ENCODE measurements at places on chromosomes 3 and 15. TPM values are rescaled to one million over a fixed set of nuclear protein-coding genes. Genes with fewer than 3 reads are reported as not detected.

Gene SAMMSON
- total RNA-seq: 0.21 TPM

DNA sequence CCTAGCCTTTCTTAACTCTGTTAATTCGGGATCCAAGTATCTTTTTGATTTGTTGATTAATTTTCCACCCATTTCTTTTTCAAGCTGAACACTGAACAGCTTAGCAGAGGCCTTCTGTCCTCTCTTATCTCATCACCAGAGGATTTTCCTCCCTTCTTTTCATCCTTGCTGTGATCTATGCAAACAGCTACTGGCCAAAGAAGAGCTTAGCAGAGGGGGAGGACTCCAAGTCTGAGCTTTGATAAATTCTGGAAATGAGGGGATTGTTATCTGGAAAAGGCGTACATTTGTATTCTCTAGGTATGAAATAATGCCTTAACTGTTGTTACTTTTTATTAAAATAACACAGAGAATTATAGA, 13.4 kb downstream of the DZIP3 start:
- H3K27ac ChIP-seq: no peak overlapping the region
- H3K27me3 ChIP-seq: no peaks in the 10 kb centered on the region
- no peaks in the 10 kb centered on the region for H3K4me1 ChIP-seq
- DNase-seq: no peak
- no peak overlapping the region for H3K4me3 ChIP-seq
- no peaks in the 10 kb centered on the region for H3K36me3 ChIP-seq

DNA sequence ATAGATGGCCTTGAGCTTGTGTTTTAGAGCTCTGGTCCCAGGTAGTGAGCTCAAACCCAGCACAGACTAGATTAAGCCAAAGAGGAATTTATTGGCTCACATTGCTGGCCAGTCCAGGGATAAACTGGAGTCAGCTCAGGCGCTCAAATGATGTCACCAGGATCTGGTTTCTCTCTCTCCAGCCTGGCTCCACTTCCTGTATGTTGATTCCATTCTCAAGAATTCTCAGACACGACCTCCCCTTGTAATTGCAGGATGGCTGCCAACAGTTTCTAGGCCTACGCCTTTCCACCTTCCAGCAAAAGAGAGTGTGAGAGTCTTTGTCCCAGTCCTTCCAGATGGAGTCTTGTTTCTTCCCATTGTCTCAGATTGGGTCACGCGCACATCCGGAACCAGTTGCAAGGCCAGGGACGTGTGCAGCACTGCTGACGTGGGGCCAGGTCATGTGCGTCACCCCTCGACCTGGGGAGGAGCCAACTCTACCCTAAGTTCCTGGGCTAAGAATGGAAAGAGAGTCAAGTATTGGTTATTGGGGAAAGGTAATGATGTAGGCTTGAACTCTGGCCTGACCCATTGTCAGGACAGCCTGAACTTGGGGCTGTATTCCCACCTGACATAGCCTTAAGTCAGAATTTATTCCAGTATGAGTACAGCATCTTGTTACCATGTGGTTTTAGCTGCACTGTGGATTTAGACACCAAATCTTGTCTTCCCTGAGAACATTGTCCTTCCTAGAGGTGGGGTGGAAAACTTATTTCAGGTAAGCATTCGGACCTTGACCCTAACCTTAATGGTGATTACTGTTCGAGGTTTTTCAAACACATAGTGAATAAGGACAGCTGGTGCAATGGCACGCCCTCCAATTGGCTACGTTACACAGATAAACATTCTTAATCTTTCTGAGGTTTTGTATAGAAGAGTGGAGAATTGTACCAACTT, 31.6 kb downstream of the CACNA1D start:
- H3K36me3 ChIP-seq: no peaks in the 10 kb centered on the region
- H3K27ac ChIP-seq: peak overlapping the region; percentile 72

- DNase-seq: no peak
- H3K4me3 ChIP-seq: no peak overlapping the region
- H3K27me3 ChIP-seq: no peaks in the 10 kb centered on the region
- no peaks in the 10 kb centered on the region for H3K36me3 ChIP-seq
- no peak overlapping the region for H3K27ac ChIP-seq
These were observed 87.9 kb downstream of the STT3B start for GRCh38 chr3:31620656-31621055.

DNA sequence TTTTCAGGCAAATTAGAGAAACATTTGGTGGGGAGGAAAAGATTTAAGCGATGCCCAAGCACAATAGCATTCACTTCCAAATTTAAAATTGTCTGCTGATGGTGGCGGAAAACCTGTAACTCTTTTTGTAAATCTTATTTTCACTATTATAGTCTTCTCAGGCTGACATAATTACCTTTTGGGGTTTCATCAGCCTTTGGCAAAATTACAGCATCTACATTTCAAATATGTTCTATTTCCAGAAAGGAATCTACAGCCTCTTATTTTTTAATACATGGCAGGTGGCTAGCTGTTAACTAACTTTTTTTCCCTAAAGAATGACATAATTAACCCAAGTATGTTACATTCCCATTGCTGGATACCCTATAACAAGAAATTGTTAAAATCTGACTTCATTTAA, 391.5 kb upstream of the CCDC54 start:
- H3K36me3 ChIP-seq: no peaks in the 10 kb centered on the region
- H3K4me3 ChIP-seq: no peak overlapping the region
- no peaks in the 10 kb centered on the region for H3K4me1 ChIP-seq

Gene ITGA11
- total RNA-seq: 106 TPM

Gene SLITRK3
- total RNA-seq: 30.8 TPM

Gene B2M
- 2,691 TPM for total RNA-seq

DNA sequence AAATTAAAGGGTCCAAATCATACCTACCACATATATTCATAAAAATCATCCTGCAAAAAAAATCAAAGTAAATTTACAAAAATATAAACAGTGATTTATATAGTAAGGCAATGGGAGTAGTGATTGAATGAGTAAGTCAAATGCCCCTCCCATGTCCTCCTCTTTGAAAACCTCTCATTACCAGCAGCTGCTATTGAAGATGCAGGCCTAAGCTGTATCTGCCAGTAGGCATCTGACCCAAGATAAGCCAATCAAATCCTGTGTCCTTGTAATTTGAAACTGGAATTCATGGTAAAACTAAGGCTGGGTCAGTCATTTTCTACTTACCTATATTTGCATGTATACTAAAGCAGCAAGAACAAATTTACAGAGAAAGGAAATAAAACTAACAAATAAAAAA, 60.4 kb upstream of the POU1F1 start:
- DNase-seq: no peak
- H3K4me3 ChIP-seq: no peak overlapping the region
- H3K4me1 ChIP-seq: no peaks in the 10 kb centered on the region

GRCh38 chr3:66115858-66116654, 77.3 kb upstream of the MAGI1 start:
- H3K4me1 ChIP-seq: no peaks in the 10 kb centered on the region
- DNase-seq: peak; percentile 42
- no peak overlapping the region for H3K4me3 ChIP-seq
- no peaks in the 10 kb centered on the region for H3K27me3 ChIP-seq

DNA sequence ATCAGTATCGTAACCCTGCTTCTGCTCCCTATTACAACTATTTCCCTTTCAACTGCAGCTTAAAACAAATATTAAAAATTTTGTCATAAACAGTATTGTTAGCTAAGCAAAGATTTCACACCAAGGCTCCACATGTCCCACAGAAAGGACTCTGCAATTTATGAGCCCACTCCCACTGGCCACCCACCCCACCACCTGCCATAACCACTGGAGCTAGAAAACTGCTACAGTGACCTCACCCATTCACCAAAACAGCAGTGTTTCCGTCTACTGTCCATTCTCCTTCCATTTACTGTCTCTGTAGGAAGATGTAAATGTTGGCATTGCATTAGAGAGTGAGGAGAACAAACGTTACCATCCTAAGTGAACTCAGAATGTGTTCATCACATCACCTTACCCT, 150.9 kb downstream of the IMPG2 start:
- no peaks in the 10 kb centered on the region for H3K27me3 ChIP-seq
- no peaks in the 10 kb centered on the region for H3K36me3 ChIP-seq
- H3K4me1 ChIP-seq: no peaks in the 10 kb centered on the region

Gene TMEM207
- total RNA-seq: not detected

DNA sequence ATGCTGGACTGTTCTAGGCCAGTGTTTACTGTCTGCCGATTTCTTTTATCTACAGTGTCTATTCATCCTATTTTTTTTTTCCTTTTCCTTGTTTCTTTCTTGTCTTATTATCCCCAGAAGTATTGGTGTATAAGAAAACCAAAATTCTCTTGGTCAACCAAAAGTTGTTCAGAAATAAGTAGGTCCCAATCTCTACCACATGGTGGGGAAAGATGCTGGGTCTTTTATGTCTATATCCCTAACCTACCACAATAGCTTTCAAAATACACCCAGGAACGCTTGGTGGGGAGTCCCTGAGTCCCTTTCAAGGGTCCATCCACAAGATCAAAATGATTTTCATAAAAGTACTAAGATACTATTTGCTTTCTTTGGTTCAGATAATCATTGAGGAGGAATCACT, 225.6 kb downstream of the CLSTN2 start:
- DNase-seq: no peak
- no peaks in the 10 kb centered on the region for H3K4me1 ChIP-seq
- H3K4me3 ChIP-seq: no peak overlapping the region

- no peaks in the 10 kb centered on the region for H3K4me1 ChIP-seq
- H3K36me3 ChIP-seq: no peaks in the 10 kb centered on the region
- no peak overlapping the region for H3K4me3 ChIP-seq
- H3K27ac ChIP-seq: no peak overlapping the region
- H3K27me3 ChIP-seq: no peaks in the 10 kb centered on the region
These were observed 104.5 kb downstream of the RARB start for GRCh38 chr3:25532431-25533162.

Gene SLC2A2
- not detected for total RNA-seq

DNA sequence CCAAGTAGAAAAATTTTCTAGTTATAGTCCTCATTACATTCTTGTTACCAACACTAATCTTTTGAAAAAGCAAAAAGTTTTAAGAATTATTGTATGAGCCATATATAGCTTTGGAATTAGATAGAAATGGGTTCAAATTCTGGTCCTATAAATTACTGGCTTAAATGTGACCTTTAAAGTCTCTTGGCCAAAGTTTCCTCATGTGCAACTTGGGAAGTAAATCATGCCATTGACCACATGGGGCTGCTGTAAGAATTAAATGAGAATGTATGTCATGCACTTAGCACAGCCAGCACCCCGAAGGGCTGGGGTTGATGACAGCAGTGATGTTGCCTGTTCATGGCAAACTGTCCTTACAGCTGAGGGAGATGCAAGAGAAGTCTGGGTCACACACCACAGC, 108.3 kb downstream of the TOP2B start:
- no peak overlapping the region for H3K4me3 ChIP-seq
- no peak overlapping the region for H3K27ac ChIP-seq
- H3K27me3 ChIP-seq: no peaks in the 10 kb centered on the region
- DNase-seq: no peak
- peaks cover 8% of the 10 kb centered on the region for H3K4me1 ChIP-seq

Gene NR2F2
- 65.9 TPM for total RNA-seq

DNA sequence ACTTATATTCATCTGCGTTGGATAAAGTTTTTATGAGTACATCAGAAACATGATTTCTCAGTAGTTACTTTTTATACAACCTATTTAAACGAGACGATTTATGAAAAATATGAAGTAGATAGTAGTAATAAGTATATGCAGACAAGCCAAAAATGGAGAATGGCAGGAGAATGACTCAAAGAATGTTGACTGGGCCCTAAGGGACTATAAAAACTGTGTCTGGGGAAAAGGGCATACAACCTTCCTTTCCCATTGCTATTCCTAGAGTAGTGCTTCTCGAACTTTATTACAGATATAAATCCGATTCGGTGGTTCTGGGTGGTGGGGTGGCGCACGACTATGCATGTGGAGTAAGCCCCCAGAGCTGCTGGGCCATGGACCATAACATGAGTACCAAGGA, 558.5 kb downstream of the FOXP1 start:
- H3K27ac ChIP-seq: no peak overlapping the region
- H3K36me3 ChIP-seq: no peaks in the 10 kb centered on the region
- H3K27me3 ChIP-seq: no peaks in the 10 kb centered on the region
- DNase-seq: no peak

DNA sequence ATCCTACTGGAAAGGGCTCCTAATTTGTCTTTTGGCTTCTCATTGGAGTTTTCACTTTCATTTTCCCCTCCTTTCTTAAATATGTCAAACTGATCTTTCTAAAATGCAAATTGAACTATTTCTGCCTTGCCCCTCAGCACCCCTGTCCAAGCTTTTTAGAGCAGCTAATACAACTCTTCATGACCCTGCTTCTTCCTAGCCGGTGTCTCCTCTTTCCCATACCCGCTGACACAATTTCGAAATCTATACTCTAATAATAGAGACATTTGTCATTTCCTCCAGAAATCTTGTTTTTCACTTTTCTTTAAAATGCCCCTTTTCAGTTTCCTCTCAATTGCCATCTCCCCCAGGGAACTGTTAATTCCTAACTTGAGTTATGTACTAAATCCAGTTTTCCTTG, 2.9 kb upstream of the EPHA3 start:
- DNase-seq: no peak
- H3K4me1 ChIP-seq: no peaks in the 10 kb centered on the region
- H3K27me3 ChIP-seq: peaks cover 9% of the 10 kb centered on the region
- H3K4me3 ChIP-seq: no peak overlapping the region
- H3K36me3 ChIP-seq: no peaks in the 10 kb centered on the region

DNA sequence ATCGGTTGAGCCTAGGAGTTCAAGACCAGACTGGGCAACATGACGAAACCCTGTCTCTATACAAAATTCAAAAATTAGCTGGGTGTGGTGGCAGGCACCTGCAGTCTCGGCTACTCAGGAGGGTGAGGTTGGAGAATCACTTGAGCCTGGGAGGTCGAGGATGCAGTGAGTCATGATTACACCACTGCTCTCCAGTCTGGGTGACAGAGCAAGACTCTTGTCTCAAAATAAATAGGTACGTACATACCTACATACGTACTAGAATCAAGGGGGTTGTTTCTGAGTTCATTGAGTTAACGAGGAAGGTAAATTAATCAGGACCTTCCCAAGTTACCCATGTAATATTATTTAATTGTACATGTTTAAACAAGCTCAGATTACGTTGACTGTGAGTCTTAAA, 97.5 kb downstream of the CHL1 start:
- H3K27ac ChIP-seq: no peak overlapping the region
- no peaks in the 10 kb centered on the region for H3K27me3 ChIP-seq
- no peak overlapping the region for H3K4me3 ChIP-seq
- DNase-seq: no peak
- H3K4me1 ChIP-seq: no peaks in the 10 kb centered on the region

- no peak overlapping the region for H3K4me3 ChIP-seq
- no peaks in the 10 kb centered on the region for H3K36me3 ChIP-seq
- no peaks in the 10 kb centered on the region for H3K4me1 ChIP-seq
- DNase-seq: no peak
- no peak overlapping the region for H3K27ac ChIP-seq
These were observed 133.7 kb downstream of the CHCHD6 start for GRCh38 chr3:126837773-126838172.

Data from uterus (tissue), 4 donors.